HCEC 1CT (cell line): ENCODE measurements at places on chromosomes 2 and 18.

DNA sequence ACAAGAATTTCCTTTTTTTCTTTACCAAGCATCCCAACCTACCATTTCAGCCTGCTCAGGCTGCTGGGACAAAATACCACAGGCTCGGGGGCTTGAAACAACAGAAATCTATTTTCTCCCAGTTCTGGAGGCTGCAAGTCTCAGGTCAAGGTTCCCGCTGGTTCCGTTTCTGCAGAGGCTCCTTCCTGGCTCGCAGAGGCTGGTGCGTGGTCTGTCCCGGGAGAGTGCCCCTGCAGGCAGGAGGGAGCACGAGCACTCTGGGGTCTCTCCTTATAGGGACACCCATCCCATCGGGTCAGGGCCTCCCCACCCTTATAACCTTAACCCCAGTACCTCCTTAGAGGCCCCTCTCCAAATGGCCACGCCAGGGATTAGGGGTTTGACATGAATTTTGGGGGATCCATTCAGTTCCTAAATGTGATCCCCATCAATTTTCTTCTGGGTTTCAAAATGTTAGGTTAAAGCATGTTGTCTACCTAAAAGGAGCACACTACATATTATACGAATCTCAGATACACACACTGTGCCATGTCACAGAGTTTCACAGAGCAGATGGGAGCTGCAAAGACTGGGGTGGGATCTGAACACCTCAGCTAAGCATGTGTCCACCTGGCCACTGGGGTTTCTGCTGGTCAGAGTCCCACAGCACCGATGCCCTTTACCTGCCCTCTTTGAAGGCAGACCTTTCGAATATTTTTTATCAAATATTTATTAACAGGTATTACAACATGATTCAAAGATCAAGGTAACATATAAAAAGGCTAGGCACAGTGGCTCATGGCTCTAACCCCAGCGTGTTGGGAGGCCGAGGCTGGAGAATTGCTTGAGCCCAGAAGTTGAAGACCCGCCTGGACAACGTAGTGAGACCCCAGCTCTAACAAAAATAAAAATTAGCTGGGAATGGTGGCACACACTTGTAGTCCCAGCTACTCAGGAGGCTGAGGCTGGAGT lies 17.6 kb upstream of the ADI1 start:
- DNase-seq = peak; percentile 73

GRCh38 chr18:11553098-11553940 lies 56.1 kb upstream of the SLC35G4 start:
- DNase-seq = peak; percentile 44

GRCh38 chr2:164934401-164935117 lies 20.8 kb downstream of the SLC38A11 start:
- no peak for DNase-seq

- peak; percentile 81 for DNase-seq
These were observed 99.4 kb upstream of the GALNT5 start for GRCh38 chr2:157158111-157158510.

DNA sequence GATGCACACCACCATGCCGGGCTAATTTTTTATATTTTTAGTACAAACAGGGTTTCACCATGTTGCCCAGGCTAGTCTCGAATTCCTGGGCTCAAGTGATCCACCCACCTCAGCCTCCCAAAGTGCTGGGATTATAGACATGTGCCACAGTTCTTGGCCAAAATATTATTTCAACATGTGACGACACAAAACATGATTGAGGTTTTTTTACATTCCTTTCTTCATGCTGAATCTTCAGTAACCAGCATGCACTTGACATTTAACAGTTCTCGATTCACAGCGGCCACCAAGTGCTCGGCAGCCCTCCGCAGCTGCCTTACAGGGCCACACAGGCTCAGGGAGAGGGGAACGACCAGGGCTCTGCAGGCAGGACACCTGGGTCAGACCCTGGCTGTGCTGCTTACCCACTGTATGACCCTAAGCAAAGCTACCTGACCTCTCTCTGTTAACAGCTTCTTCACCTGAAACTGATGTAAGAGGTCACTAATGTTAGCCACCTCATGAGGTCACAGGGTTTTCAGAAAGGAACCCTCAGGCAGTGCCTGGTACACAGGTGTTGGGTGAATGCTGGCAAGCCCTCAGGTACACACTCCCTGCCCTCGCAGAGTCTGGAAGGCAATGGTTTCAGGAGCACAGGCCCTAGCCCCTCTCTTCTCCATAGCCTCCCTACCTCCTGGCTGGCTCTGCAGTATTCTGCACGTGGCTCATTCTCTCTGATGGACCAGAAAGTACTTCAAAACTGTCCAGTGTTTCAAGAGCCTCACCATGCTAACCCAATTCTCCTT lies 25.7 kb downstream of the TUBB6 start:
- no peak for DNase-seq

- DNase-seq = no peak
These were observed 10.3 kb downstream of the DIPK1C start for GRCh38 chr18:74446631-74447403.

GRCh38 chr18:79495591-79496071 lies 99.9 kb downstream of the NFATC1 start:
- DNase-seq = no peak

DNA sequence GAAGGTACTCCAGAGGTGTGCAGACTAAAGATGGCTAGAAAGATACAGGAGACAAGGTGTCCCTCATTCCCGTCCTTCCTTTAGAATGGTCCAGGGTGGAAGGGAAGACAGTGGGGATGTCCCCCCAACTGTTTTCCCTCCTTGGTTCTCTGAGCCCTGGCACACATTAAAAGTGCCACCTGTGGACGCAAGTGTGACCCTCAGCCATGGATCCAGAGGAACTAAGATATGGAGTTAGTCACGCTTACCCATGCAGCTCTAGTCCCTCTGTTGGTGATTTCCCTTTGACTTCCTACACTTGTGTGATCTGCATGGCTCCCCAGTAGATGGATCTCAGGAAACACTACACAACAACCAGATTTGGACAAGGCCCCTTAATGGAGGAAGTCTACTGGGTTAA lies 113.1 kb upstream of the SRD5A2 start:
- DNase-seq = no peak

GRCh38 chr2:45000341-45000901 lies 8.8 kb downstream of the SIX2 start:
- no peak for DNase-seq

GRCh38 chr2:150663143-150663542 lies 175.7 kb upstream of the RND3 start:
- DNase-seq = peak; percentile 97

GRCh38 chr2:46847726-46848412 lies 67.7 kb downstream of the MCFD2 start:
- peak; percentile 87 for DNase-seq

GRCh38 chr2:194257095-194257494 lies 1399.9 kb upstream of the SLC39A10 start:
- no peak for DNase-seq

DNA sequence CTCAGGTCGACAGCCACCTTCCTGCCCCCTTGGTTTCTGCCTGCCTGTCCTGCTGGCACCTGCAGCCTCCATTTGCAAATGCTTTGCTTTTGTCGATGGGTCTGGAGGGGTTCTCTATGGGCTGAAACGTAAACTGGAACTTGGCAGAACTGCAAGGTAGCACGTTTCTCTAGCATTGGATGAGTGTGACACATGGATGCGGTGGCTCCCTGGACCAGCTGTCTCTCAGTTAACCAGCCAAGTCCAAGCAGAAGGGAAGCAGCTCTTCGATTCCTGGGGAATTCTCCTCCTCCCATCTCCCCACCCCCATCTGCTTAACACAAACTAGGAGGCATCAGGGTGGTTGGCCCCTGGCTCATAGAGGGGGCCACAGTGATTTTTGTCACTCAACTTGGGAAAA lies 57.3 kb downstream of the ITGB1BP1 start:
- no peak for DNase-seq

- DNase-seq = no peak
These were observed 27.4 kb downstream of the RMP24 start for GRCh38 chr18:35999925-36000324.

DNA sequence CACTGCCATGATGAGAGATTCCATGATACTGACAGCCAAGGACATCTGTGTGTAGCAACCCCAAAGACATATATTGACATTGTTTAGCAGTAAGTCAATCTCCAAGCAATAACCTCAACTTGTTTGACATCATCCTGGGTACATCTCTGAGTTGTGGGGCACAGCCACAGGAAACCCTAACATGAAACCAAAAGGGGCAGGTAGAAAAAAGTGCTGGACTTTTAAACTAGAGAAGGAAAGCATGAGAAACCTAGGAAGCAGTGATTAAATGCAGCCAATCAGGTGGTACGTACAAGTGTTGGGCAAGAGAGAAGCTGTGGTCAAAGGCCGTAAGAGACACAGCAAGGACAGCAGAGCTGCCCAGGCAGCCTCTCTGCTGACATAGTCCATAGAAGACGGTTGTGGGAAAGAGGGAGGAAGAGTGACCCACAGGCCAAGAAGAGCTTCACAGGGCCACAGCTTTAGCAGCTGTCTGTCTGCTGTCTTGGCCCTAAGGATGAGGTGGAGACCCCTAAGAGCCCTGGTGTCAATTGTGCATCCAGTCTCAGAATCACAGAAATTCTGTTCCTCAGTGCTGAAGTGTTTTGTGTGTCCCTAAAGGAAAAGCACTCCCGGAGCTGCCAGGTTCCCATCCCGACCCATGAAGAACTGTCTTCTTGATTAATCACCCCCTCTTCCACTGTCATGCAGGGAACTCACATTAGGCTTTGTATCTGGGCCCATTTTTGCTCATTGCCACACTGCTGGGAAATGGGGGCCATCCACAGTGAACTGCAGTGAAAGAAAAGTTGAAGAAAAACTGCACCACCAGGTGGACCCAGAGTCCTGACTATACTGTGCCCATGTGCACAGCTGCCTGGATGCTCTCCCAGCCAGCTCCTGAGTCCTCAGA lies 25.4 kb upstream of the CHN1 start:
- peak; percentile 48 for DNase-seq

DNA sequence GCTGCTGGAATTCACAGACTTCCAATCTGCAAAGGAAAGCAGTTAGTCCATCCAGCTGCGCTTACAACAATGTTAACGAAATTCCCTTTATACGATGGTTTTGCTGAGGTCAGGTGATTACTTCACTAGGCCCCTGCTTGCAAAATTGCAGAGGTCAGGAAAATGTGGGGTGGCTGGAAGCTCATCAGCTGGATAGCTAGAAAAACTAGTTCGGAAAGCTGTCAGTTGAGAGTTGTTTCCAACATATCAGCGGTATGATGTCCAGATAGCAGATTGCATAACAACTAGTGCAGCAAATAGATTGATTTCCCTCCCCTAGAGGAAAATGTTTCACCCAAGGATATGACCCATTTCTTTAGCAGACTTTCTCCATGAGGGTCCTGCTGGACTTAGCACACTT lies 2021.1 kb upstream of the CELF4 start:
- no peak for DNase-seq

GRCh38 chr18:43692099-43692690 lies 414.9 kb upstream of the SYT4 start:
- DNase-seq = peak; percentile 4

GRCh38 chr18:24954341-24954740 lies 397.6 kb downstream of the ZNF521 start:
- no peak for DNase-seq

DNA sequence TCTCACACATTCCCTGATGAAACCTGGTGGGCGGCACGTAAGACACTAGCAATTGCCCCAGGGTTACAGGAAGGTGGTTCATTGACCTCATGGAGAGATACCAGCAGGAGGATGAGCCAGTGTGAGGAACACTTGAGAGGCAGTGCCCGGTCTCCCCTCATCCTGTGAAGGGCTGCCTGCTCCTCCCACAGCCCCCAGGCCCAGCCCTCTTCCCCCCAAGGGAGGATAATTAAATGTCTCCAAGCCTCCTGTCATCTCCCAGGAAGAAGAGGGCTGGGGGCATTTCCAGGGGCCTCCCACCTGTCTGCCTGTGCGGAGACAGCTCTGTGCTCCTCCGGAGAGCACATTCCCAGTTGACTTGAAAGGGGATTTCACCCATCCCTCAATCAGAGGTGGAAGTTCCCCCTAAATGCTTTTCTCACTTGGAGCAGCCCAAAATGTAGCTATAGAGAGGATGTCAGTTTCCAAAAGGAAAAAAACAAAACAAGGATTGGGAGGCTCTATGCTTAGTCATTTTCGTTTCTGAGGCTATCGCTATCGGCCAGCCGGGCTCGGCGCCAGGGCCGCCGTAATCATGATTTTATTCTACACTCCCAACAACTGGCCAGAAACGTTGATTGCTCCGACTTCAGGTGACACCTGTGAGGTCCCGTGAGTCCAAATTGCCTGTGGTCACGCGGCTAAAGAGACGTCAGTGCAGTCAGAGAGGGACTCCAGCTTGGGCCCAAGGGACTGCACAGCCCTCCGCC lies 7.1 kb downstream of the KCNF1 start:
- DNase-seq = no peak

- DNase-seq = no peak
These were observed 113.1 kb upstream of the OSR1 start for GRCh38 chr2:19471491-19471890.

DNA sequence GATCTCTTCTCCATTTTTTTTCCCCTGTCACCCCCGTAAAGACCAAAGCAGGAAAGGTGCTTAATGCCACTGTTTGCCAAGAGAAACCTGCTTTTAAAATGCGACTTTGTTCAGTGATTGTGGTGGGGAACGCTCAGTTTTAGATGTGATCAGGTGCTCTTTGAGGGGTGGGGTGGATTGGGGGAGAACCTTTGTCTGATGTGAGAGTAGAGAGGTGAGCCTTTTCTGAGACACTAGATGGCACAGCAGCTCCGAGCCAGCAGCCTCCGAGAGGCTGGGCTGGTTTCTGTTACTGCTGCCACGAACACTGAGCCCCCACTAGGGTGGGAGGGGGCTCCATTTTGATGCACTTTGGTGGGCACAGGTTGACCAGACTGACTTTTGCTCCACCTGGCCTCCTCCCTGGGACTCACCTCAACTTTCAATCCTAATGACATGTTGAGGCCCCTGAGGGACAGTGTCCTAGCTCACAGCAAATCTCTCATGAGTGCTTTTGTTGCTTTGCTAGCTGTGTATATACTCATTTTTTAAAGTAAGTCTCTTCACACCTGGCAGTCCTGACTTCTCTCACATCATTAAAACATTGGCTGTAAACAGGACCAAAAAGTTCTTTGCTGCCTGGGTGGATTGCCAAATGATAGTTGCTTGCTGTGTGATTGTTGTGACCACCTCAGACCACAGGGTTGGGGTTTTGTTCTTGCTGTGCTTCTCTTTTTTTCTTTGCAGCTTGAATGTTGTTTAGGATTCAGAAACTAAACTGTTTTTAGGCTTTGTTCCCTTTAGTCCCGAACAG lies 98.2 kb upstream of the MAP3K20 start:
- no peak for DNase-seq

- DNase-seq = no peak
These were observed 6.9 kb downstream of the STEAP3 start for GRCh38 chr2:119230219-119231185.

DNA sequence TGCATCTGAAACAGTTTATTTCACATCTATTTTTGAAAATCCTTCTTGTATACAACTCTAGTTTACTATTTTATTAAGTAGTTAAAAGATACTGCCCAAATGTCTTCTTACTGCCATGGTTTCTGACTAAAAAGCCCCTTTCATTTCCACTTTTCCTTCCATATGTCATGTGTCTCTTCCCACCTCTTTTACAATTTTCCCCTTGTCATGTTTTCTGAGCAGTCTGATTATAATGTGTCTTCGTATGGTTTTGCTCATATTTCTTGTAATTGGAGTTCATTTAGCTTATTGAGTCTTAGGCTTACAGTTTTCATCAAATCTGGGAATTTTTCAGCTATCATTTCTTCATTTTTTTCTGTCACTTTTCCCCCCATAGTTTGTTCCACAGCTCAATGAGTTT lies 813.9 kb upstream of the GYPC start:
- DNase-seq = no peak

GRCh38 chr18:63177259-63177658 lies 142.3 kb downstream of the BCL2 start:
- DNase-seq = no peak
